ENCODE measurements at places on chromosomes 1 and 21. TPM values are rescaled to one million over a fixed set of nuclear protein-coding genes. Genes with fewer than 3 reads are reported as not detected.

The GPR25 gene
- not detected for total RNA-seq

- H3K27me3 ChIP-seq: no peaks in the 10 kb centered on the region
- no peaks in the 10 kb centered on the region for H3K36me3 ChIP-seq
- no peak for DNase-seq
Measured at GRCh38 chr1:178330153-178330552, 166.6 kb downstream of the CLEC20A start.

- no peaks in the 10 kb centered on the region for H3K36me3 ChIP-seq
- H3K4me1 ChIP-seq: no peaks in the 10 kb centered on the region
- no peak overlapping the region for H3K27ac ChIP-seq
- peak; percentile 69 for DNase-seq
- H3K4me3 ChIP-seq: no peak overlapping the region
- no peaks in the 10 kb centered on the region for H3K27me3 ChIP-seq
Measured at GRCh38 chr1:7265771-7266371, 480.6 kb downstream of the CAMTA1 start.

DNA sequence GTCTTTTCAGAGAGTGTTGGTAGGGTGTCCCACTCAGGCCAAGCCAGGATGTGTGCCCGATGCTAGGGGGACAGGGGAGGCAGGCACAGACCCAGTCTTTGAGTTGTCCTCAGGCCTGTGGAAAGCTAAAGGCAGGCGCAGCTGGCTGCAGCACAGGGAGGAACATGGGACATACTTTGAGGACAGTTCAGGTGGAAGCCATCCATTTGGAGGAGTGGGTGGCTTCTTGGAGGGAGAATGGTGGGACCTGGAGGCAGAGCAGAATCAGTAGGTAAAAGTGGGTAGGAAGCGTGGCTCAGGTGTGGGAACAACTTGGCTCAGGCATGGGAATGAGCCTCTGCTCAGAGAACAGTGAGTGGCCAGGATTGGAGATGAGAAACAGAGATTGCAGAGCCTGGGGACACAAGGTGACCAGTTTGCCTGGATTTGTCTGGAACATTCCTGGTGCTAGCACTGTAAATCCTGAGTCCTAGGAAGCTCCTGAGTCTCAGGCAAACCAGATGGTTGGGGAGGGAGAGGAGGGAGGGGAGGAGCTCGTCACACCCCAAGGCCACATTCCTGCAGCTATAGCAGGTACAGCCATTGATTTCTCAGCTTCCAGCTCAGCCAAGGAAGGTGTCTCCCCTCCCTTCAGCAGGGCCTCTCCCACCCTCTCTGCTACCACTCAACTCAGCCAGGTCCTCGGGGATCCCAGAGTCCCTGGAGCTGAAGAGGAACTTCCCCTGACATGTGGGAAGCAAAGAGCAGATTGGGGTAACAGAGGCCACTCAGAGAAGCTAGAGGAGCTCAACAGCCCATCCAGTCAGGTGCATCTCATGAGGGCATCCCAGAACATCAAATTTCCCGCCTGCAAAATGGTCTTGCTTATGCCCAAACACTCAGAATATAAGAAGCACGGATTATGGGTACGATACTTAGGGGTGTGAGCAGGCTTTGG lies 65.2 kb upstream of the TINAGL1 start:
- H3K4me3 ChIP-seq: no peak overlapping the region
- H3K4me1 ChIP-seq: peaks cover 14% of the 10 kb centered on the region
- H3K27me3 ChIP-seq: no peaks in the 10 kb centered on the region
- no peak for DNase-seq
- H3K27ac ChIP-seq: no peak overlapping the region

DNA sequence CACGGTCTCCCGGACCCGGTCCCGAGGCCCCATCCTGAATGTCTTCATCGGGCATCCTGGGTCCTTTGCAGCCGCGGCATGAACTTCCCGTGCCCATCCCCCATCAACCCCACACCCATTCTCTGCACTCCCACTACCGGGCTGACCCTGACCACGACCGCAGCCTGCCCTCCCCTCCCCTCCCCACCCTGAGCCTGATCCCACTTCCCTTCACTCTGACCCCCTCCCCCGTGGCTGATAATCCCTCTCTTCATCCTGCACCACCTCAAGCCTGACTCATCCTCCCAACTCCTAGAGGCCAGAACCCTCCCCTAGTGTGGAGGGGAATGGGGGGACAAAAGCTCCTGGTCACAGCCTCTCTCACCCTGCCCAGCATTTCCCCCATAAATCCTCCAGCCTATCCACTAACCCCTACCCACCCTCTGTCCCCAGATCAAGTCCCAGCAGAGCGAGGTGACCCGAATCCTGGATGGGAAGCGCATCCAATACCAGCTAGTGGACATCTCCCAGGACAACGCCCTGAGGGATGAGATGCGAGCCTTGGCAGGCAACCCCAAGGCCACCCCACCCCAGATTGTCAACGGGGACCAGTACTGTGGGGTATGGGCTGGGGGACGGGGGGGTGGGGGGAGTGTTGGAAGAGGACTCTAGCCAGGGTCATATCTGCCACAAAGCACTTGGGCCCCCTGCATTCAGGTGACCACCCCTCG lies 602 bp downstream of the SH3BGRL3 start:
- H3K27me3 ChIP-seq: no peaks in the 10 kb centered on the region
- H3K27ac ChIP-seq: peak overlapping the region; percentile 89
- peak; percentile 22 for DNase-seq
- H3K4me3 ChIP-seq: peak overlapping the region; percentile 78

DNA sequence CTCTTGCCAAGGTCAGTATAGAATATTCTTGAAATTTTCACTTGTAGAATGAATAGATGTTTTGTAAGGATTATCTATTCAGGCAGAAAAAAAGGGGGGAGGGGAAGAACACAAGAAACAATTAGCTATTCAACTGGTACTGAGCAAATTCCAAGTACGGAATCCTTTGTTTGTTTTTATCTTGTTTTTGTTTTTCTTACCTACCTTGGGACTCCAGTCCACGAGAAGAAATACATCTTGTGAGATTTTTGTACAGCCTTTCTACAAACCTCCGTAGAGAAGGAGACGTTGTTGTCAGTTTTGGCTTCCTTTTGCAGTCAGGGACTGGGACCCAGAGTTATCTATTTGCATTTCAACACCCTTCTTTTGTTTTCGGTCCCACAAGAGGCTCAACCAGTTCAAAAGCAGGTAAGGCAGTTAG lies 36.0 kb downstream of the ZNF281 start:
- H3K4me1 ChIP-seq: peaks cover 5% of the 10 kb centered on the region
- H3K36me3 ChIP-seq: no peaks in the 10 kb centered on the region
- peak overlapping the region; percentile 24 for H3K27ac ChIP-seq
- no peak overlapping the region for H3K4me3 ChIP-seq
- H3K27me3 ChIP-seq: no peaks in the 10 kb centered on the region

The KIF17 gene
- total RNA-seq: 8.0 TPM

DNA sequence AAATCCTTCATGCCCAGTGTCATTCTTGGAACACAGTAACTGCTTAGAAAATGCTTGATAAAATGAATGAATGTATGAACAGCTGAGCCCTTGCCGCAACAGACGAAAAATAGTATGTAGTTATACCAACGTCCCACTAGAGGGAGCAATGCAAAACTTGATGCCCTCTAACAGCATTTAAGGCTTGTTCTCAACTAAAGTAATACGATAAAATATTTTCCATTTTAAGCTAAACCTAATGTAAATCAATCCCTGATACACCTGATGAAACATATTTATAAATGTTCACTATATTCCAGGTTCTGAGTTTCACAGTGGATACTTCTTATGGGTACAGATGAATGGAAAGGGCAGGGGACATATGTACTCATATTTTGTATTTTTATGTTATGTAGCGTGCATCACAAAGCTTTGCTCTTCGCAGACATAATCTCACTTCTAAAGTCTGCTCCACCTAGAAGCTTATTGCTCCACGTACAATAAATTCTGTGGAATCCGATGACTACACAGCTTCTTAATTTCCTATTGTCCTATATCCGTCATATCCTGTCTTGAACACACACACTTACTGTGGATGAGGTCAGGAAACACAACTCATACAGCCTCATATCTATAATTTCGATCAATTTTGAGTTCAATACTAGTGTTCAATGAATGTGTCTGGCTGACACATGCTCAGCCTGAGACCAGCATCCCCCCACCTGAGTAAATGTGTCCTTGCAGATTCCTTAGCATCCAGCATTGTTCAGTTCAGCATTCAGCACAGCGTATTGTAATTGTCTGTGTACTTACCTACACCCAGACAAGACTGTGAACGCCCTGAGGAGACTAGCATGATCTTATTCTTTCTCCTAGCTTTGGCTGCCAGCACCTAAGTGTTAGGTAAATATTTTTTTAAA lies 4.4 kb upstream of the UTP25 start:
- no peaks in the 10 kb centered on the region for H3K36me3 ChIP-seq
- peaks cover 15% of the 10 kb centered on the region for H3K4me1 ChIP-seq
- no peak overlapping the region for H3K4me3 ChIP-seq
- no peak overlapping the region for H3K27ac ChIP-seq

DNA sequence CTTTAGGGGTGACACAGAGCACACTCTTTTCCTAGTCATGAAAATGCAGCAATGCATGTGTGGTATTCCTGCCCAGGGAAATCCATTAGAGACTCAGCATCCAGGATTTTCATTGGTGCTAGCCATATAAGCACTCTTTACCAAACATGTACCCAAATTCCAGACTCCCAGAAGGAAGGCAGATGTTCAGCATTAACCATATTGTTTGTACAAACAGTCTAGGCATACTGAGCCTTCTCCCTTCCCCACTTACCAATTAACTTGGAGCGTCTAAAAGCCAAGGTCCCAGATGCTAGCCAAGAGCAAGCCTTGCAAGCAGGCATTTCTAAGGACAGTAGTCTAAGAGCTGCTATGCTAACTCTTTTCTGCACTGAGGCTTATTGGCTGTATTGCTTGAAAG lies 27.9 kb downstream of the ZBED6 start:
- H3K27me3 ChIP-seq: no peaks in the 10 kb centered on the region
- H3K27ac ChIP-seq: no peak overlapping the region
- peaks cover 43% of the 10 kb centered on the region for H3K36me3 ChIP-seq
- H3K4me3 ChIP-seq: no peak overlapping the region

DNA sequence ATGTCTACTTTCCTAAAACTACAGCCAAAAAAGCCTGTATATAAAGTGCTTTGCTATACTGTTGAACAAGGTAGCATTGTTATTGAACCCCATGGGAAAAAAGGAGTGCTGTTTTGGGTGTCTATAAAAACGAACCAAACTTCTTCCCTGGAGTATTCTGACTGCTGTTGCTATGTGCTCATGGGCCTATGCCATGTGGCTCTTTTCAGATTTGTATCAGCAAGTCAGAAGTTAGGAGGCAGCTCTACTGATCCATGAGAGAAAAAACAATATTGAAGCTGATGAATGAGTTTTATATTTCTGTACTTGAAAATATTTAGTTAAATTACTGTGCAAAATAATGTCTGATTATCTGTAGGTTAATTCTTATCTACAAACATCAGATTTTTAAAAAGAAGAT lies 66.5 kb downstream of the ADGRL2 start:
- no peaks in the 10 kb centered on the region for H3K36me3 ChIP-seq
- H3K27ac ChIP-seq: no peak overlapping the region
- peaks cover 21% of the 10 kb centered on the region for H3K4me1 ChIP-seq
- no peaks in the 10 kb centered on the region for H3K27me3 ChIP-seq
- H3K4me3 ChIP-seq: no peak overlapping the region
- DNase-seq: peak; percentile 9
